ENCODE measurements at places on chromosomes 12 and 14.
A peak's percentile ranks its signal among the peaks of the same experiment; 100 is the strongest.

DNA sequence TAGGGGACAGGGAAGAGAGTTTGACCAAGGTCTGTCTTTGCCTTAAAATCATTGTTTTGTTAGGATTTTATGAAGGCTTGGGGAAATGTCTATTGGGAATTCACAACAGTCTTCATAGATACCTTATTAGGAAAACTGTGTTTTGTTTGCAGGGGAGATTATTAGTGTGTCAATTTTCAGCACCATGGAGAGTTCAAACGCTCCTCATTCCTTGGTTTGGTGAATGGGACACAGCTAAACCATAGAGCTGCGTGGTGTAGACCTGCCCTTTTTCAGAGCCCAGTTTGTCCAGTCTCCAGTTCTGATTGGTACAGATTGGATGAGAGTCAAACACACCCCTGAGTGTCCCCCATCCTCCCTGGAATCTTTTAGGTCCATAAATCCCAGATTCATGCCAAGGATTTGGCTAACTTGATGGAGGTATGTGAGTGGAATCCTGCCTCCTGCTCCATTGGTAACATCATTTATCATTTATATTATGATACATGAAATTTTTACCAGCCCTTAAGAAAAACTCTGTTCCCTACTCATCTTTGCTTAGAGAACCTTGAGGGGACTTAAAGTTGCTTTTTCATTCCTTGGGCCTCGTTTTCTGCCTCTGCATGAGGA lies 12.0 kb downstream of the NGDN start:
- DNase-seq: peak; percentile 34

GRCh38 chr14:74491956-74492775 lies 939 bp downstream of the NPC2 start:
- no peak for DNase-seq

DNA sequence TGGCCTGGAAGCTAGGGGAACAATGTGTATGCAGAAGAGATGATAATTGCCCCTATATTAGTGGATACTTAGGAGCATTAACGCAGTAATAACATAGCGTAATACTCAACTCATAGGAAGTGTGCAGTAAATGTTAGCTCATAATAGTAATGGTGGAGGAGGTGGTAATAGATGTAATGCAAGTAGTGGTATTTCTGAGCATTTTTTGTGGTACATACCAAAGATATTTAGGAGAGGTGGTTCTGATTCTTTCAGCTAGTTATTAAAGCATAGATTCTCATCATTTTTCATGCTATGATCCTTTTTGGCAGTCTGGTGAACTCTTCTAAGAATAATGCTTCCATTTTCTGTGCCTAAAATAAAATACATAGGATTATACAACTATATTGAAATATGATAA lies 233.1 kb downstream of the PTPRO start:
- DNase-seq: no peak

DNA sequence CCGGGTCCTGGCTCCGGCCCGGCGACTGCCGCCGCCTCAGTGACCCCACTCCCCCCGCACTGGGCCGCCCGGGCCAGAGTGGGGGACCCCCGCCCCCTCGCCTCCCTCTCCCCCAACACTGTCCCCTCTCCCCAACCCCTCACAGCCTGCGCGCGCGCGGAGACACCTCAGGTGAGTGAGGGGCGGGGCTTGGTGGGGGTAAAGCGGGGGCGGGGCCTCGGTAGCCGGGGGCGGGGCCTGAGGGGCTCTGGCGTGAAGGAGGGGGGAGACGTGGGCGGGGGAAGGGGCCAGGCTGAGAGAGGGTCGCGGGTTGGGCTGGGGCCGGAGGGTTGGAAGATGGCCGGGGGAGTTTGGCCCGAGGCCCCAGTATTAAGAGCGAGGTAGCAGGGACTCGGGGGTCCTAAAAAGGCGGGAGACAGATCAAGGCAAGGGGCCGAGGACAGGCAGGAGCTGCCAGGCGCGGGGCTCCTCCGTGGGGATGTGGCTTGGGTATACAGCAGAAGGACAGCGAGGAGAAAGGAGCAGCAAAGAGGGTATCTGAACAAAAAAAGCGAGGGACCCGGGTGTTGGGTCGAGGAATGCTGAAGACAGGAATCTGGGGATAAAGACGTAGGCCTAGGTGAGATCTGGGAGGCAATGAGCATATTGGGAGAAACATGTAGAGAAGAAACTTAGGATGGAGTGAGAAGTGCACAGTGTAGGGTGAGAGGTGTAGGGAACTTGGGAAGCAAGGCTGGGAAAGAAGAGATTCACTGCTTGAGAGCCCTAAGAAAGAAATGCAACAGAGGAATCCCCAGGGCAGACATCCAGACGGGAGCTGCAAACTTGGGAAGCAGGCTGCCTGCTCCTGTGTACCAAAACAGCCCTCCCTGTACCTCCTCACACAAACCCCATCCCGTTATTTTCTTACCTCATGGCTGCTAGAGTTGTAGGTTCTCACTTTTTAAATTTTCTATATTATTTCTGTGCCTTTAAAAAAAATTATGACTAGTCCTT lies 10.8 kb downstream of the SUOX start:
- no peak for DNase-seq

DNA sequence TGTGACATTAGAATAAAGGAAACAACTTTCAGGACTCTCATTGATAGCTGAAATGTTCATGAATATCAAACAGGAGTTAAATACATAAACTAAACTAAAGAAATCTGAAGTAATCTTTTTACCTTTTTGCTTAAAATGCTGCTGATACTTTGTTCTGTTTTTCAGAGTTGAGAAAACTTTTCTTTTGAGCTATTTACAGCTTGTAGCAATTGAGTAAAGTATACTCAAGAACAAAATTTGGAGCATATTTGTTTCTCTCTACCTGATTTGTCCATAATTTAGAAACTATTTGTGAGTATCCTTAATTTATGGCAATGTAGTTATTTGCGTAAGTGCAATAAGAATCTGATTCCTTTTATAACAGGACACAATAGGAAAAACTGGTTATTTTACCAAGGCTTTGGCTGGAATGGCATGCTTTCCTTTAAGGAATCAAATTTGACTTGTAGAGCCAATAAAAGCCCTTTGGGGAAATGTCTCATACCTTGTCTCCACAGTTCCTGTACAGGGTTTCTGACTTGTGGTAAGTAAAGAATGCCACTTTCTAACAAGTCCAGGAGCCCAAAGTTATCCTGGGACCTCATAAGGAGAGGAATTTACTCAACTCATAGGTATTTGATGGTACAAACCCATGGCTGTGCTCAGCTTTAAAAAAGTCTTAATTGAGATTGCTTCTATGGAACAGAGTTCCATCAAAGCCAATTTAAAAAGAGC lies 195.7 kb downstream of the TMEM117 start:
- no peak for DNase-seq

DNA sequence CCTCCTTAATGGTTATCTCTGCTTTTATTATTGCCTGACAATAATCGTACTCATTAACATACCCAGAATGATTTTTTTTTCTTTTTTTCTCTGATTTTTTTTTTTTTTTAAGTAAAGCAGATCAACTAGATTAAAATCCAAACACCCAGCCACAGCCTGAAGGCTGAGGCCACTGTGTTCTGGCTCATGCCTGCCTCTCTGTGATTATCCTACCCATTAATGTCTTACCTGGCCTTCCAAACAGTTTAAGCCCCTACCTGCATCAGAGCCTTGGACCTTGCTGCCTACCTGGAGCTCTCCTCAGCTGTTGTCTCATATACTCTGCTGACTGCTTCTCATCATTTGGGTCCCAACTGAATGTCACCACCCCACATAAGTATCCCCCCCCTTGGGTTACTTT lies 6.8 kb upstream of the TMED10 start:
- DNase-seq: no peak
